ENCODE measurements at places on chromosomes 3 and 15.

DNA sequence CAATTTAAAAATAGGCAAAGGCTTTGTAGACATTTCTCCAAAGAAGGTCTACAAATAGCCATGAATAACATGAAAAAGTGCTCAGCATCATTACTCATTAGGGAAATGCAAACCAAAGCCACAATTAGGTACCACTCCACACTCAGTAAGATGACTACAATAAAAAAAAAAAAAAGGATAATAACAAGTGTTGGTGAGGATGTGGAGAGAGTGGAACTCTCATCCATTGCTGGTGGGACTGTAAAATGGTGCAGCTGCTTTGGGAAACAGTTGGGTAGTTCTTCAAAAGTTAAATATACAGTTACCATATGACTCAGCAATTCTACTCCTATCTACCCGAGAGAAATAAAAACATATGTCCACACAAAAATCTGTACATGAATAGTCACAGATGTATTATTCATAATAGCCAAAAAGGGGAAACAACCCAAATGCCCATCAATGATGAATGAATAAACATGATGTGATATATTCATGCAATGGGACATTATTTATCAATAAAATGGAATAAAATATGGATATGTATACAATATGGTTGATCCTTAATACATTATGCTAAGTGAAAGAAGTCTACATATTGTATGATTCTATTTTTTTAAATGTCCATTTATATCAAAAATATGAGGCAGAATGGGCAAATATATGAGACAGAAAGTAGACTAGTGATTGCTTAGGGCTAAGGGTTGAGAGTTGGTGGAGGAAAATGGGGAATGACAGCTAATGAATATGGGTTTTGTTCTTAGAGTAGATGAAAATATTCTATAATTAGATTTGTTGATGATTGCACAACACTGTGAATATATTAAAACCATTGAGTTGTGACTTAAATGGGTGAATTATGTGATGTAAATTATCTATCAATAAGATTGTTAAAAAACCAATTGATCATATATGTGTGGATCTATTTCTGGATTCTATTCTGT is 66.1 kb upstream of the SMAD3 start:
- peaks cover 10% of the 10 kb centered on the region for H3K27me3 ChIP-seq
- no peak overlapping the region for H3K27ac ChIP-seq
- no peak for DNase-seq
- H3K36me3 ChIP-seq: no peaks in the 10 kb centered on the region
- H3K4me3 ChIP-seq: no peak overlapping the region

DNA sequence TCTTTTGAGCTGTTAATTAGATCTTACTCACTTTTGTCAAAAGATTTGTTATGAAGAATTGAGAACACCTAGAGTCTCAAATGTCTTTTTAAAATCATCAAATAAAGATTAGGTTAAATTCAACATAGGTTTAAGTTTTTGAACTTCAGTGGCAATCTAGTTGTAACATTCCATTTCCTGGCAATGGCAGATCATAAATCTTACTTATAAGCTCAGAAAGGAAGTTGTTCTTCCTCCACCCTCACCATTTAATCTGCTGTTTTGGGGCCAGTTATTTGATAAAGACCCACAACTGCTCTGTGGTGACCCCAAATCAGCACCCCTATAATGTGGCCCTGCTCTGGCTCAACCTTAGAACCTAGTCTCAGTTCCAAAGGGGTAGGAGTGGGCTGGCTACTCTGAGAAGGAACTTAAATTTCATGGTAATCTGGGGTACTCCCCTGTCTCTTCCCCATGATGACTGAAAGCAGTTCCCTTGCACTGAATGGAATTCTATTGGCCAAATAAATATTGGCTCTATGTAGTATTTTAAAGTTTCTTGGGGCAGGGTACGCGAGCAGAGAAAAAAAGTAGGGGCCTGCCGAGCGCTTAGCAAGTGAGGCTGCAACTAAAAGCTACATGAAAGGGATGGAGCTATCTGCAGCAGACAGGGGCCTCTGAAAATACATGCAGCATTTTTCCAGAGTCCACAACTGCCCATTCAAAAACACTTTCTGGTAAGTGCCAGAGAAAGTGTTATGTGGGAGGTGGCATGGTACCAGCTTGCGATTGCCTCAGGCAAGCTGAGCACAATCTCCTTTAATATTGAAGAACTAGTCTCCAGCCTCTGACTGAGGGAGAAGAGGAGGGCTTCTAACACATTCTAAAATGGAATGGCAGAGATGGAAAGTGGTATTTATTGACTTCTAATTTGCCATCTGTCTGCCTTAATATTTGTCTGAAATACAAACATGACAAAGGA is 103.6 kb upstream of the RASGRP1 start:
- peak overlapping the region; percentile 46 for H3K4me3 ChIP-seq
- H3K27ac ChIP-seq: peak overlapping the region; percentile 96

DNA sequence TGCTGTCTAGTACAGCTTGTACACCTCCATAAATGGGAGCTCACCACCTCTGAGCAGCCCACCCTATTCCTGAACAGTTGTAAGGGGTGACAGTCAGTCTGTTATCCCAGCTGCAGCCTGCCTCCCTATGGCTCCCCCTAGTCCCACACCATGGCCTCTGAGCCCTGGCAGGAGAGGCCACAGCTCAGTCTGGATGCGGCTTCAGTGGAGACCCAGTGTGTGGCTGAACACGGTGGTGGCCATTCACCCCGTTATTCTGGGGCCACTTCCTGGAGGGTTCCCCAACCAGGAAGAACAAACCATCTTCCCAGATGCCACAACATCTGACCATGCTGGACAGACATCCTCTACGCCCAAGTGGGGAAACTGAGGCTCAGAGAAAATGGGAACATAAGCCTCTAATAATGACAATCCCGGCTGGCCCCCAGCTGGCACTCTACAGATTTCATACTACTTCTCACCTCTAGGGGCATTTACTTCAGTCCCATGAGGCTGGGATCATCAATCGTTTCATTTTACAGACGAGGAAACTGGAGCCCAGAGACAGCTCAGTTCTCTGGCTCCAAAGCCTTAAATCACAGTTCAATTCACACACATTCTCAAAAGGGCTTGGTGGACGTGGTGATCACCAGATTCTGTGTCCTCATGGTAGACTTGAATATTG is 9.2 kb upstream of the GRIP2 start:
- H3K27ac ChIP-seq: no peak overlapping the region
- H3K27me3 ChIP-seq: no peaks in the 10 kb centered on the region
- DNase-seq: no peak

DNA sequence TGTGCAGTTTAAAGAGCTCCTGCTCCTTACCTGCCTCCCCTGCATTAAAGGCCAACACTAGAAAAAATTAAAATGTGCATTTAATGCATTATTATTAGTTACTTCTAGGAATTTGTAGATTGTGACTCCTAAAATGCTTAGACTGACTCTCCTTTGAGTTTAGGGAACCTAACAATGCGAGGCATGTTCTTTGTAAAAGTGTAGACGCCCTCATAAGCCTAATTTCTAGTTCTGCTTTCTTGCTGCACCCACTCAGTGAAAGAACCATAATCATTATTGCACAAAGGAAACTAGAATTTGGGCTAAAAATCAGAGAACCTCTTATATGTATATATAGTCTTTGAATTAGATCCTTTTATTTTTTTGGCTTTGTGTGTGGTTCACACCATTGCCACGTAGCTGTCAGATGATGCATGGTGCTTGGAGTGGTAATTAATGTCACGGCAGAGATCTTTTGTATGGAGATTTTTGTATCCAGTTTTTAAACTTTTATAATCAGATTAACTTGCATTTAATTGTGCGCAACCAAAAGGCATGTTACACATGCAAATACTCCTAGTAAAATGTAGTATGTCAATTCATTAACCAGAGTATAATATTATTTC is 710 bp downstream of the ABHD10 start:
- peak overlapping the region; percentile 99 for H3K4me3 ChIP-seq
- H3K27me3 ChIP-seq: no peaks in the 10 kb centered on the region
- H3K4me1 ChIP-seq: peaks cover 31% of the 10 kb centered on the region
- DNase-seq: no peak
- H3K27ac ChIP-seq: peak overlapping the region; percentile 81

GRCh38 chr3:47007001-47007400 is 27.5 kb downstream of the NBEAL2 start:
- peaks cover 13% of the 10 kb centered on the region for H3K4me1 ChIP-seq
- no peak overlapping the region for H3K27ac ChIP-seq
- H3K4me3 ChIP-seq: no peak overlapping the region
- peaks cover 55% of the 10 kb centered on the region for H3K36me3 ChIP-seq
- DNase-seq: no peak
- H3K27me3 ChIP-seq: no peaks in the 10 kb centered on the region

DNA sequence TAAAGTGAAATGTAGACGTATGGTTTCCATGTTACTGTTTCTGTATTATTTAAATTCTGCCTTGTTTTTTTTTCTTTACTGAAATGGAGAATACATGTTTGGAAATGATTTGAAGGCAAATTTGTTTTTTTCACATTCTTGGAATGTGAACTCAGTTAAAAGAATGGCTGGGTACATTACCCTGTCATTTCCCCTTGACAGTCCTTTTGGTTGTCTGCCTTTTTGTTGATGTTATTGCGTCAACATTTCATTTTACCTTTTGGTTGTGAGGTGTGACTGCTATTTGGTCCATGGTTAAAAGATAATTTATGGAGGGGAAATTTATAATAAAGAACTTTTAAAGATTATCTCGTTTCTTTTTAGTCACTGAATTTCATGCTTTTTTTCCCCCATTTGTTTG is 3.2 kb upstream of the GPR171 start:
- H3K4me3 ChIP-seq: peak overlapping the region; percentile 49
- H3K36me3 ChIP-seq: no peaks in the 10 kb centered on the region
- H3K27ac ChIP-seq: no peak overlapping the region
- H3K27me3 ChIP-seq: no peaks in the 10 kb centered on the region

- H3K4me1 ChIP-seq: no peaks in the 10 kb centered on the region
- no peak overlapping the region for H3K27ac ChIP-seq
- peaks cover 3% of the 10 kb centered on the region for H3K27me3 ChIP-seq
- no peak for DNase-seq
- H3K36me3 ChIP-seq: no peaks in the 10 kb centered on the region
Observed at GRCh38 chr3:122146466-122146865, 37.0 kb upstream of the CASR start.

GRCh38 chr15:64286473-64286872 is 69.5 kb downstream of the CSNK1G1 start:
- no peaks in the 10 kb centered on the region for H3K27me3 ChIP-seq
- H3K4me3 ChIP-seq: no peak overlapping the region
- no peaks in the 10 kb centered on the region for H3K36me3 ChIP-seq
- H3K27ac ChIP-seq: no peak overlapping the region
- no peaks in the 10 kb centered on the region for H3K4me1 ChIP-seq

- H3K4me3 ChIP-seq: no peak overlapping the region
- no peaks in the 10 kb centered on the region for H3K36me3 ChIP-seq
- no peak overlapping the region for H3K27ac ChIP-seq
- H3K4me1 ChIP-seq: no peaks in the 10 kb centered on the region
Observed at GRCh38 chr15:48414015-48414414, 82.8 kb downstream of the DUT start.

- H3K27ac ChIP-seq: no peak overlapping the region
- H3K4me3 ChIP-seq: no peak overlapping the region
- no peaks in the 10 kb centered on the region for H3K36me3 ChIP-seq
Observed at GRCh38 chr15:68666120-68666811, 87.5 kb downstream of the CORO2B start.

- no peak overlapping the region for H3K27ac ChIP-seq
- peak; percentile 5 for DNase-seq
- no peaks in the 10 kb centered on the region for H3K36me3 ChIP-seq
- H3K4me1 ChIP-seq: no peaks in the 10 kb centered on the region
Observed at GRCh38 chr3:48151058-48151806, 37.0 kb downstream of the CDC25A start.

- H3K4me3 ChIP-seq: no peak overlapping the region
- H3K36me3 ChIP-seq: no peaks in the 10 kb centered on the region
- no peak overlapping the region for H3K27ac ChIP-seq
- H3K27me3 ChIP-seq: peaks cover 8% of the 10 kb centered on the region
- no peak for DNase-seq
Observed at GRCh38 chr3:193757457-193757856, 164.4 kb downstream of the OPA1 start.

DNA sequence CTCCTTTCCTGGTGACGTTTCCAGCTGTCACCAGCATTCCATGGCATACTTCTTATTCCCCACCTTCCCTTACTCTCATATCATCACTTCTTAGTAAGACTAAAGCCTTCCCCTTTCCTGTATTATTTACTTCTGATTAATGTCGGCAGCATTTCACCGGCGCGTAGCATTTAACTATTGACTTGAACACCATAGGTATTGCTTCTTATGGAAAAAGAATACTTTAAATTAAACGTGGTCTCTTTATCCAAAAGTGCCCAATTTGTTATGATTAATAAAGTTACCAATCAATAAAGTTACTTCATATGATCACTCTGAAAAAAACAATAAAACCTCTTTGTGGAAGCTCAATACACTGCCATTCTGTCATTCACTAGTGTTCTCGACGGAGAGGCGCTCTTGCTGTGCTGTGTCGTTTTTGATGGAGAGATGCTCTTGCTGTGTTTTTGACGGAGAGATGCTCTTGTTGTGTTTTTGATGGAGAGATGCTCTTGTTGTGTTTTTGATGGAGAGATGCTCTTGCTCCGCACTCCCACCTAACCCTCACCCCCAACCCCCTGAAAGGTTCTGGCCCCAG is 165.0 kb downstream of the XXYLT1 start:
- peaks cover 7% of the 10 kb centered on the region for H3K4me1 ChIP-seq
- H3K27me3 ChIP-seq: no peaks in the 10 kb centered on the region
- DNase-seq: no peak
- no peaks in the 10 kb centered on the region for H3K36me3 ChIP-seq
- no peak overlapping the region for H3K4me3 ChIP-seq
- no peak overlapping the region for H3K27ac ChIP-seq

All from CD4-positive, CD25-positive, alpha-beta regulatory T cell (primary cell).